ENCODE measurements at places on chromosomes 11 and 22. TPM values are rescaled to one million over a fixed set of nuclear protein-coding genes. Genes with fewer than 3 reads are reported as not detected.

DNA sequence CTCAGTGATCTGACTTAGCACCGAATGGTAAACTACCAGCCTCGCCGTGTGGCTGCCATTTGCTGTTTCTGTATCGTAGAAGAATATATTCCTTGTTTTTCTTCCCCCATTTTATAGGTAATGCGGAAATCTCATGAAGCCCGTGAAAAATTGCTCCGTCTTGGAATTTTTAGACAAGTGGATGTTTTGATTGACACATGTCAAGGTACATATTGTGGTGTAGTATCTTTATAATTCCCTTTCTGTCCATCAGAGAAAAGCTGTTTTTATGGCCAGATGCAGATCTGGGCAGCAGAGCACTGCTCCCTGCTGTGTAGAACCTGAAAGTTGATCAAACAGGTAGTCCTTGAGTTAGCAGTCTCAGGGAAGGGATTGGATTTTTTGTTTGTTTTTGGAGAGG, 13.4 kb downstream of the SAMM50 start:
- DNase-seq = no peak

DNA sequence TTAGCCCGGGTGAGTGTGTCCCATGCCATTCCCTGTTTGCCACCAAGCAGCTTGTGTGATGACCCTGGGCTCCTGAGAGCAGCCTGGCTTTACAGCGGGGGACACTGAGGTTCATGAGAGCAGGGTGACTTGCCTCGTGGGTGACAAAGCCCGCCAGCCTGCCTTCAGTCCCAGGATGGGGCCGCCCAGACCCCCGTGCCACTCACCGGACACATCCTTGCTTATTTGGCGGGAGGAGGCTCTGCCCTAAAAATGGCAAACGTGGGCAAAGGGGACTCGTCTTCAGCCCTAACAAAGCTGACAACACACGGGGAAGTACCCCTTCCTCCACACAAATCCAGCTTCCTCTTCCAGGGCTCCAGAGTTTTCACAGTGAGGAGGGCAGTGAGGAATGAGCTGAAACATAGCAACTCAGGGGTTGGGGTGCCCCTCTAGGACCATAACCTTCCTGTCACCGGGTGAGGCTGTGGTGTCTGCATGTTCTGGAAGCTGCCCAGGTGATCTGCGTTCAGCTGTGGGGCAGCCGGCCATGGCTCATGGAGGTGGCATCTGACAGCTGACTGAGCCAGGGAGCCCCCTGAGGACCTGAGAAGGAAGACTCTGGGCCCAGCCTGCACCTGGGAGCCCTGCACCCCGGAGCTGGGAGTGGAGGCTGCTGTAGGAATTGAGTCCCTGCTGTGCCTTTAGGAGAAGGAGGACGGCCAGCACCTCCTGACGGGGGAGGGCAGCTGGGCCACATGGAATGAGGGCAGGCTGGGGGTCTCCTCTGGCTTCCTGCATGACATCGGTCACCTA, 16.7 kb downstream of the RIBC2 start:
- no peak for DNase-seq

DNA sequence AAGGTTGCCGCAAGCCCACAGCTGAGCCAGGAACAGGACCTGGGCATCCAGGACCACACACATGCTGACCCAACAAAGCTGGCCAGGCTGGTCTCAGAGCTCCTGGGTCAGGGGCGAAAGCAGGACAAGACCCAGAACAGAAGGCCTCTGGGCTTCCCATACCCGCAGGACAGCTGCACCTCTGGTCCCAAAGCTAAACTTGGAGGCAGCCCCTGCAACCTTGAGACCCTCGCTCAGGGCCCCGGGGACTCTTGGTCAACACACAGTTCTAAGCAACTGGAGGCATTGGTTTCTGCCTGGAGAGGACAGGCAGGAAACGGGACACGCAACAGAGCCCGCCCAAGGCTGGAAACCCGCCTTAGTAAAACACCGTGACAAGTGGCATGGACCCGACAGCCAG, 11.4 kb downstream of the WNT7B start:
- no peak for DNase-seq

DNA sequence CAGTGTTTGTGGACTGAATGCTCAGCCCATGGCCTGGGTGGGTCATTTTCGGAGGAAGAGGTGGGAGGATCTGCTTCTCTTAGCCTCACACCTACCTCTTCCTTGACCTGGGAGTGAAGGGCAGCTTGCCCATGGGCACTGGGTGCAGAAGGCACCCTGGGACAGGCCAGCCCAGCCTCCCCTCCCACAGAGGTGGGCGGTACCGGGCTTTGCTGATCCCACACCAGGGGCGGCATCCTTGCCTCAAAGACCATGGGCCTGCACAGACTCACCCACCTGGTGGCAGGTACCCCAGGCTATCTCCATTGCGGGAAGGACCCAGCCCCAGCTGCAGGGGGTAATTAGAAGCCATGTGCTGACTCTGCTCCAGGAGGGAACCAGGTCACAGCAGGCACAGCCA, 1.5 kb upstream of the PNPLA5 start:
- DNase-seq = no peak

The OR8G1 gene
- not detected for total RNA-seq
